ENCODE measurements at places on chromosomes 16 and 17.

DNA sequence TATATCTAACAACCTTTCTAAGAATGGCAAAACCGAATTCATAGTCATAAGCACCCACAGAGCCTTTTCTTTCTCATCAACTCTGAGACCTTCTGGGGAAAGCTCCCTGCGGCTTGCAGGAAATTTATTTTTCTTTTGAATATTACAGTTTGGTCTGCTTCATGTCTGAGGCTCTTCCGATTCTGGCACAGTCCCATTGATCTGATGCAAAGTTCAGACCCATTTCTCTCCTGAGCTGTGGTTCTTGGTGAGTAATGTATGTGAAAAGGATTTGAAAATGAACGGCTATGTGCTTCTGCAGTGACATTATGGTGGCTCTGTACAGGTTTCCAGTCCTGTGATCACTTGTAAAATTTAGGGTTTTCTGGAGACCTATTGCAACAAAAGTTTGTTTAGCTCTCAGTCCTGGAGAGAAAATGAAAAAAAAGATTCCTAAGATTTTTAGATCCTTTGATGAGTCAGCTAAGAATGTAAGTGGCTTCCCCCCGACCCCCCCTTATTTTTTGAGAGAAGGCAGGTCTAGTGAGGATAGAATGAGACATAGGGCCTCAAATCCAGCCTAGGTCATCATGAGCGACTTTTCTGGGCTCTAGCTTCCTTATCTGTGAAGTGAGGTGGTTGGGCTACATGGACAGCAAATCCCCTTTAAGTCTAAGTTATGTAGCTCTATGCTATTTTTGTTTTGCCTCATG, 4.6 kb downstream of the GAN start:
- no peak for DNase-seq

GRCh38 chr16:30186782-30187555, 3.6 kb downstream of the CORO1A start:
- peak; percentile 86 for DNase-seq

DNA sequence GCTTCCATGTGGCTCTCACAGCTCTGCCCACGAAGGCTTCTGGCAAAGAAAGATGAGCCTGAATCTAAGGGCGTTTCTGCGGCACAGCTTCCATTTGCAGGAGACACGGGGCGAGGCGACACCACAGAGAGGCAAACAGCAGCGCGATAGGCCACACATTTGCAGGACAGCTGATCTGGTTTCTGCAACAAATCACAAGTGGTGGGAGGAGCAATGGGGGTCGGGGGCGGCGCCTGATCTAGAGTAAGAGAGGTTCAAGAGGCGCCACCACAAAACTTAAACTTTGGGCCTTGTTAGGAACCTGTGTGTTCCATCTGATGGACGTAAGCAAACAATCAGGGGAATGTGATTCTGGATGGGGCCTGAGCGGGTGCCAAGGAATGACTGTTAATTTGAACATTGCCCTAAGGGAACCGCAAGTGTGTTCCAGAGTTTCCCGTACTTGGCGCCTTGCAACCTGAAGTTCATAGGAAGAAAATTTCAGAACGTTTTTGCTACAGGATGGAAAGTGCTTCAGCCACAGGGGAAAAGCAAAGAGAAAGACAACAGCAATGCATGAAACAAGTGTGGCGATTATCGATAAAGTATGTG, 18.9 kb upstream of the ENPP7 start:
- DNase-seq: no peak

- no peak for DNase-seq
Measured at GRCh38 chr17:70081885-70082284, 6.9 kb downstream of the KCNJ16 start.

DNA sequence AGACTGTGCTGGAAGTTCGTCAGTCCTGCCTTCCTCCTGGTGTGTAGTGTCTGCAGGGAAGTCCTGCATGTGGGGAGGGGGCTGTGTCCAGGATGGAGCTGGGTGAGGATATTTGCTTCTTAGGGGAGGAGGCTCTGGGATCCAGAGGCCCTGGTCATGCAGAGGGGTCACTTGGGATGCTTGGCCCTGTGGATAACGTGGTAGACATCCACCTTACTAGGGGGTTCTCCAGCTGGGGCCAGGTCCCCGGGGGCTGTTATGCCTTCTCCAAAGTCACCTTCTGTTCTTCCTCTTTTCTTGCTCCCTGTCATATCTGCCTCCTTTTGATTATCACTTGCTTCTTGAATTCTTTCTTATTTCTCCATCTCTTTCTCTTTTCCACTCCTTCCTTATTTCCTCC, 43.8 kb downstream of the SLC6A2 start:
- DNase-seq: no peak

DNA sequence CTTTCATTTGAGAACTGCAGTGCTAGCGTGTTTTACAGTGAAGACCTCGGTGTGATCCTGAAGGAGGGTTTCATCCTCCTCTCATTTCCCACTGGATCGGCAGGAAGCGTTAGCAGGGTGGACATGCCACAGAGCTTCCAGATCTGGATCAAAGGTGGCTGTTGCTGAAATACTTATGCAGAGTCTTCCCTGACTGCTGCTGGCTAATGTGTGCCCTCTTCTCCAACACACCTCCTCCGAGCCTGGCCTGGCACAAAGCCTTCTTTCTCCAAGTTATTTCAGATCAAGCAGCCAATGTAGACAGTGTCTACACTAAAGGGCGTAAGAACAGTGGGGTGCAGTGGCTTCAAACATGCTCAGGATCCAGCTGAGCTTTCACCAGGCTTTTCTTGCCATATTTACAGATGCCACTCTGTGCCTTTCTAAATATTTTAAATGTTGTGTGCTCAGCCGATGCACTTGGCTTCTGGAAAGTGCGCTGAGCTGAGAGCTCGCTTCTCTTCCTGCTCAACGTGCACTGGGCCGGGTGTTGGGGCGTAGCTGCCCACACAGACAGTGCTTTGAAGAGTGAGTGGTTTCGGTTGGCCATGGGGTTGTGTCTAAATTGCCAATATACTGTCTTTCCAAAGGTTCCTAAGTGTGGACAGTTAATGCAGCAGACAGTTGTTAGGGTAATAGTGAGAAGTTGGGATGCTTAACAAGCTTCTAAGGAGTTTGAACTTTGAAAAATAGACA, 2.1 kb downstream of the ZNF750 start:
- DNase-seq: no peak

DNA sequence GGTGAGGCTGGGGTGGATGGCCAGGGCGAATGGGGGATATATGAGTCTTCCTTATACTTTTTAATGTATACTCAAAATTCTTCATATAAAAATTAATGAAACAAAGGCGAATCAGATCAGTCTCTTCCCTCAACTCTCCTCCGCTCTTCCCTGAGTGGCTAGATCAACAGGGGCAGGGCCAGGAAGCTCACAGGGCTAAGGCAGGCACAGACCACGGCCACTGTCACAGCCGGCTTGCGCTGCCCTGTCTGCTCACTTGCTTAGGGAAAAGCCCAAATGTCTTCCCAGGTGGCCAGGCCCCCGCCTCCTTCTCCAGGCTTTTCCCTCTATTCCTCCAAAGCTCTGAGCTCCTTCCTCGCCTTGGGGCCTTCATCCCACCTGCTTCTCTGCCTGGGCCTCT, 6.0 kb downstream of the GRIN2C start:
- no peak for DNase-seq

- DNase-seq: peak; percentile 86
Measured at GRCh38 chr16:19113577-19114358, at the start of gene ITPRIPL2. ITPRIPL2 (plus strand) TSS chr16:19113964; CDS start chr16:19114462, 498 bp downstream.

GRCh38 chr16:75099075-75099667, 17.4 kb downstream of the LDHD start:
- no peak for DNase-seq

DNA sequence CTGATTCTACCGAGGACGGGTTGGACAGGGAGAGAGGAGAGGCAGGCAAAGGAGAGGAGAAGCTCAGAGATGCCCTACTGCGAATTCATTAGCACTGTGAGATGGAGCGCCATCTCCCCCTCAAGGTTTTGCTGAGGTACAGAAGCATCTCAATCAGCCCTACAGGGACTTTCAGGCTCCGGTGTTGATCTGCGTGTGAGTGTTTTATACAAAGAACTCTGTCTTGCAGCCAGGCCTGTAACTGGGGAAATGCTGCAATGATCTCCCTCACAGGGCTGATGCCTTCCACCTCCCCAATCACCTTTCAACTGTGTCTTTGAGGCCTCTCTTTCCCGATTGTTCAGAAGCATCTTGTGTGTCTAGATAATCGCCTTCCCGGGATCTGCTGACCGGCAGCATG, 74.8 kb downstream of the IRX6 start:
- no peak for DNase-seq

DNA sequence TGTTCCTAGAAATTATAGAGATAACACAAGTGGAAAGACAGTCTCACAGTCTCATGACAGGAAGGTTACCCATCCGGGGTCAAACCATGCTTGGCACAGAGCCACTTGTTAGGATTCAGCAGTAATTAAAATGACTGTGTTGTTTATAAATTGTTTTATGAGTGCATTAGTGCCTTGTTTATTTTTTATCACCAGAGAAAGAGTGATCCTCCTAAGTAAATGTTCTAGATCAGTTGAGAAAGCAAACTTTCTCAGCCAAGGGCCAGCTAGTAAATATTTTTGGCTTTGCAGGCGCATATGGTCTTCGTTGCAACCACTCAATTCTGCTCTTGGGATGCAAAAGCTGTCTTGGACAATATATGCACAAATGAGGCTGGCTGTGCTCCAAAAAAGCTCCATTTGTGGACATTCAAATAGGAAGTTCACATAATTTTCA, 253.9 kb upstream of the CACNG5 start:
- no peak for DNase-seq

DNA sequence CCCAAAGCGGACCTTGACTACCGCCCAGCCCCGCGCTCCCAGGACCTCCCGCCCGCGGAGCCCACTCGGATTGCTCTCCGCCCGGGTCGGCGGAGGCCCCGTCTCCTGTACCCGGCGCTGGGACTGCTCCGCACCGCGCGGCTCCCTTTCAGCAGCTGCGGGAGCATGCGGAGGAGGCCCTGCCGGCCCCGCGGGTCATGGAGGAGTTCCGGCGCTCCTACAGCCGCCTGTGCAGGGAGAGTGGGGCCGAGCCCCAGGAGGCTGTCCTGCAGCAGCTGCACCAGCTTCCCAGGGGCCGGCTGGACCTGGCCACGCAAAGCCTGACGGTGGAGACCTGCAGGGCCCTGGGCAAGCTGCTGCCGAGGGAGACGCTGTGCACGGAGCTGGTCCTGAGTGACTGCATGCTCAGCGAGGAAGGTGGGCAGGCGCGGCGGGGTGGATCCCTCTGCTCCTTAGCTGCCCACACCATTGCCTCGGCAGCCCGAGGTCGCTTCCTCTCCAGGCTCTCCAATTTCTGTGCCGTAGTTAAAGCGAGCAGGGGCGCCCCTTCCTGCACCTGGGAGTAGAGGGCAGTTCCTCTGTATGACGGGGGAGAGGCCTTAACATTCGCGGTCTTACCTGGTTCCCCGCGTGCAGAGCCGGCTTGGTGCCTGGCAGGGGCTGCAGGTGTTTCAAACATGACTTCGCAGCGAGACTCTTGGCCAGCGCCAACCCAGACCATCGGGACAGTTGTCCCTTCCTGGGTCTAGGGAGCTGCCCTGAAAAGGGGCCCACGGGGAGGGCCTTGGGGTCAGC, 539 bp downstream of the LRRC45 start:
- no peak for DNase-seq

- DNase-seq: no peak
Measured at GRCh38 chr17:31875081-31875480, 16.0 kb upstream of the COPRS start.

- no peak for DNase-seq
Measured at GRCh38 chr16:51455398-51455797, 304.3 kb upstream of the SALL1 start.

DNA sequence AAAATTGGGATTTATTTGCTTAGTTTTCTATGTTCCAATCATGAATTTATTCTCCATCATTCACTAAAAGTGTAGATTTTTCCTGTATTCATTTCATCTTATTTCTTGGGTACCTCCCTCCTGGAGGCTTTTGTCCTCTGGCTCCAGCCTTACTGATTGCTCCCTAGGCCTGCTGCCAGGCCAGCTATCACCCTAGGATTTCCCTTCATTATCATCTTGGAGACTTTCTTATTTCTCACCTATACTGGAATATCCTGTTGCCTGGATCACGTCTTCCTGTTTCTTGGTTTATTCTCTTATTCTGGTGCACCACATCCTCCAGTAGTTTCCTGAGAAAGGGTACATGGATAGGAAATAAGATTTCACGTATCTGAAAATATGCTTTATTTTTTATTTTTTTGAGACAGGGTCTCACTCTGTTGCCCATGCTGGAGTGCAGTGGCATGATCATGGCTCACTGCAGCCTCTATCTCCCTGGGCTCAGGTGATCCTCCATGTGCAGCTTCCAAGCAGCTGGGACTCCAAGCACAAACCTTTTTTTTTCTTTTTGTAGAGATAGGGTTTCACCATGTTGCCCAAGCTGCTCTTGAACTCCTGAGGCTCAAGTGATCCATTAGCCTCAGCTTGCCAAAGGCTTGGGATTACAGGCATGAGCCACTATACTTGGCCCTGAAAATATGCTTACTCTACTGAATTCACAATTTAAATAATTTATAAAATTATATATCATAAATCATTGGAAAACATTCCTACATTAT, 13.3 kb upstream of the KPNB1 start:
- DNase-seq: no peak

DNA sequence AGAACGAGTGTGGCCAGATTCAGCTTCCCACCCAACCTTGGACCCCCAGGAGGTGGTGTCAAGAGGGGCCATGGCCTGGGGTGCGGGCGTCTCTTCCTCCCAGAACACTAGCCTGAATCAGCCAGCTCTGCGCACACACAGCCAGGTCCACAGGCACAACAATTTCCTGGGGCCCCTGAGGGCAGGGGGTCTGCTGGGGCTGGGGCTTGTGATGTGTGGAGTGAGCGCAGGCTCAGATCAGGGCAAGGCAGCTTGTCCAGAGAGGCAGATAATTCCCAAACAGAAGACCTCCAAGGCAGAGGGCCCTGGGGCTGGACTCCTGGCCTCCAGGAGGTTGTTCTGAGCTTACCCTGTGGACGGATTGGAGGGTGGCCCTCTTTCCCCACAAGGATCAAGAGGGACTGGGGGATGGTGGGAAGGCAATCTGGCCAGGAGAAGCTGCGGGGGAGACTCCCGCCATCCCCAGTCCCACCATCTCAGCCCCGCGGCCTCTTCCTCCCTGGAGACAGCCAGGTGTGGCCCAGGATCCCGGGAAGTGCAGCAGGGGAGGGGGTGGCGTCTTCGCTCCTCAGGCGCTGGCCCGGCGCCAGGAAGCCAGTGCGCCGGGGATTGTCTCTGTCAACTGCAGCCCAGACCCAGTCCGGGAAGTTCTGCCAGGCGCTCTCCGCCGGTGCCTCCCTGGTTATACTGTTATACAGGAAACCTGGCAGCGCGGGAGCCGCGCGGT, 52.0 kb upstream of the AMZ2 start:
- no peak for DNase-seq

- no peak for DNase-seq
Measured at GRCh38 chr17:12744298-12744697, 45.0 kb upstream of the ARHGAP44 start.
